ENCODE measurements at places on chromosomes 3 and 15.
A peak's percentile ranks its signal among the peaks of the same experiment; 100 is the strongest.

DNA sequence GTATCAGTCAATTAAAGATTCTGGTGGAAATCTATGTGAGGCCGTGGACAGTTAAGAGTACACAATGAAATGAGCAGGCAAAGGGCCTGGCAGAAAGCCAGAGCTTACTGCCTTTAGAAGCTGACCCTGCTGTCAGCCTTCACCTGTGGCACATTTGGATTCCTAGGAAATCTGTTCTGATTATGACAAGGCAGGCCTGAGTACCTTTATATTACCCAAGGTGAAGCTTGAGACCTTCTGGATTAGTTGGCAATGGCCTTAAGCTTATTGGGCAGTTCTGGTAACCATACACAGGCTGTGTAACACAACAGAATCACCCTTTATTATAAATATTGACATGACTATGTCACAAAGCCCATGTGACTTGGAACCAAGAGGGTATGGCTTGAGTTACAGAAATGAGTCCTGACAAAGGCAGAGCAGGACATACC lies 43.2 kb downstream of the NBEAL2 start:
- DNase-seq: no peak

DNA sequence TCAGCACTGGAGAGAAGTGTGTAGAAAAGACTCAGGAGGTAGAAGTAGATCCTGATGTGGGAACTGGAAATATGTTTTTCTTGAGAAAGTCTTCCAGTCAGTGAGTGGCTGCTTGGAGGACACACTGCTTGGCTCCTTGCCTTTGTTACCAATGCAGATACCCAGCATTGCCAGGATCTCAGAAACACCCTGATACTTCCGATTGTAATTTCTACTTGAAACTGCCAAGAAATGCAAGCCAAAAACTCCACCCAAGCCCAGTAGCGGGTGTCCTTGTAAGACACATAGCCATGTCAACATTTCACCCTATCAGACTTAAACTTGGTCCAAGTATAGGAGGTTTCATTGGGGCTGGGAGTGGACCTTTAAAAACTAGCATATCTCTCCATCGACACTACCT lies 141.8 kb downstream of the ALDH1A2 start:
- DNase-seq: no peak

DNA sequence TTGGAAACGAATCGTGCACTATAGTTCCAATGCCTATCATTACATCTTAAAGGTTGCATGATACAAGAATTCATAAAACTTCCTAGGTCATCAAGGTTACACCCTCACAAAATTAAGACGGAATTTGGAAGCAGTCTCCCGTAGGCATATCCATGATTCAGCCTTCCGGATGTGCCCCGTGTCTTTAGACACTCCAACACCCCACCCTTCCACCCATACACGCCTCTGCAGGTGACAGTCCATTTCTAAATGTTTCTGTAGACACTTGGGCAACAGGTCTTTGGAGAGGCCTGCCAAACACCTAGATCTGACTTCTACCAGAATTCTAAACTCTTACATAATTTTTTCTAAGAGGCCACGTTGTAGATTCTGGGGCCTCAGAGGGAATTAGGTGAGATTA lies 49.8 kb downstream of the LDHAL6B start:
- DNase-seq: no peak

DNA sequence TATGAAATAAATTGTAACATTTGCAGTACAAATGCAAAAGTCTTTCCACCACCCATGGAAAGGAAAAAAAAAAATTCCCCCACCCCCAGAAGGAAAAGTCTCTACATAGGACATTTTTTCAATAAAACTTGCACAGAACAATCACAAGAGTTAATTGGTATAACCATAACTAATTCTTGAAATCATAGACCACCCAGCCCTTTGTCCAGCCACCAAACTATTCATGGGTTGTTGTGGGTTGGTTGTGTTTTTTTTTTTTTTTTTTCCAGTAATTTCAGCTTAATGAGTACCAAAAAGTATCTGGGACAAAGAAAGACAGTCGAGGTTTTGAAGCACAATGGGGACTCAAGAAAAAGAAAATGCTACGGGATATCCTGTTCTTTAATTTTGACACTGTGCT lies 355.0 kb upstream of the ROBO2 start:
- no peak for DNase-seq

GRCh38 chr15:58381697-58382096 lies 50.1 kb upstream of the LIPC start:
- DNase-seq: no peak

DNA sequence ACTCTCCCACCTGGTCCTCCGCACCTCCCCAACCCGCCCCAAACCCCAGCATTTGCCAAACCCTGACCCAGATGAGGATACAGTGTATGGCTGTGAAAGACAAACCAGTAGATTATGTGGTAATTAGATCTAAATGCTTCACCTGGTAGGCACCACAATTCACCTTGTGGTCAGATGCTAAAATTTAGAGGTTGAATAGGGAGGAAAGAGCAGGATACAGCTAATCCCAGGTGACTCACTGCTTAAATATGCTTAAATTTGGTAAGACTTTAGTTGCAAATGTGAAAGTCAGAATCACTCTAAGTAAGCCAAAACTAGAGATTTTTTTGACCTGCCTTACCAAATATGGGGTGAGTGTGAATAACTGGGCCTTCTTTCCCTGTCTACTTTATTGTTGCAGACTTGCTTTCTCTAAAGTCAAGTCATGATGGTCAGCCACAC lies 105.5 kb downstream of the MME start:
- no peak for DNase-seq

DNA sequence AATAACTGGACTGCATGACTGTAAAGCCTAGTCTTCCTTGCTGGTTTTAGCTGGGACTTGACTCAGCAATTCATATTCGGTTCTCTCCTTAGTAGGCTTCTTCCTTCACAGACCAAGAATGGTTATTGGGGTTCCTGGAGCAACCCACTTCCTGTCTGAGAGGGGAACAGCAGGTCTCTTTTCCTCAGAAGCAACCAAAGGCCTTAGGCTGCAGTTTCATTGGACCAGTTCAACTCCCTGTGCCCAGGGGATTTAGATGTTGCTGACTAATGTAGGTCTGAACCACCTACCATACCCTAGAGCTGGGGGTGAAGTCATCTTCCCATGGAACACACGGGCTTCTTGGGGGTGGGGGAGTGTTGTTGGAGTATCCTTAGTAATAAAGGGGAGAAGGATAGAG lies 84.0 kb upstream of the SKOR1 start:
- peak; percentile 38 for DNase-seq

GRCh38 chr15:69701198-69701597 lies 248.6 kb downstream of the RPLP1 start:
- DNase-seq: no peak

- no peak for DNase-seq
Observed at GRCh38 chr15:96042734-96043224, 287.7 kb upstream of the NR2F2 start.

- no peak for DNase-seq
Observed at GRCh38 chr3:115698851-115699591, 75.7 kb downstream of the GAP43 start.

- DNase-seq: no peak
Observed at GRCh38 chr3:20739814-20740213, 553.8 kb upstream of the SGO1 start.

- DNase-seq: no peak
Observed at GRCh38 chr15:37055481-37055880, 44.9 kb downstream of the MEIS2 start.

GRCh38 chr3:155218462-155218861 lies 75.0 kb downstream of the STRIT1 start:
- no peak for DNase-seq

- DNase-seq: no peak
Observed at GRCh38 chr15:62248277-62248984, 83.3 kb upstream of the C2CD4B start.

- no peak for DNase-seq
Observed at GRCh38 chr3:128624526-128625138, 26.0 kb downstream of the RPN1 start.

DNA sequence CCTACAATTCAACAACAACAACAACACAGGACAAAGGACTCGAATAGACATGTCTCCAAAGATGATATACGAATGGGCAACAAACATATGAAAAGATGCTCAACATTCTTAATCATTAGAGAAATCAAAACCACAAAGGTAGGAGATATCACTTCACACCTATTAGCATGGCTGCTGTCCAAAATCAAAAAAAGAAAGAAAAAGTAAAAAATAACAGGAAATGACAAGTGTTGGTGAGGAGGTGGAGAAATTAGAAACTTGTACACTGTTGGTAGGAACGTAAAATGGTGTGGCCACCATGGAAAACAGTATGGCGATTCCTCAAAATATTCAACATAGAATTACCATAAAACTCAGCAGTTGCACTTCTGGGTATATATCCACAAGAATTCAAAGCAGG lies 312.3 kb upstream of the STT3B start:
- DNase-seq: no peak

GRCh38 chr3:66452303-66453011 lies 48.4 kb downstream of the LRIG1 start:
- DNase-seq: no peak

GRCh38 chr3:102089239-102089638 lies 239.9 kb downstream of the NFKBIZ start:
- DNase-seq: no peak

- no peak for DNase-seq
Observed at GRCh38 chr3:63324621-63325020, 46.5 kb downstream of the SYNPR start.

DNA sequence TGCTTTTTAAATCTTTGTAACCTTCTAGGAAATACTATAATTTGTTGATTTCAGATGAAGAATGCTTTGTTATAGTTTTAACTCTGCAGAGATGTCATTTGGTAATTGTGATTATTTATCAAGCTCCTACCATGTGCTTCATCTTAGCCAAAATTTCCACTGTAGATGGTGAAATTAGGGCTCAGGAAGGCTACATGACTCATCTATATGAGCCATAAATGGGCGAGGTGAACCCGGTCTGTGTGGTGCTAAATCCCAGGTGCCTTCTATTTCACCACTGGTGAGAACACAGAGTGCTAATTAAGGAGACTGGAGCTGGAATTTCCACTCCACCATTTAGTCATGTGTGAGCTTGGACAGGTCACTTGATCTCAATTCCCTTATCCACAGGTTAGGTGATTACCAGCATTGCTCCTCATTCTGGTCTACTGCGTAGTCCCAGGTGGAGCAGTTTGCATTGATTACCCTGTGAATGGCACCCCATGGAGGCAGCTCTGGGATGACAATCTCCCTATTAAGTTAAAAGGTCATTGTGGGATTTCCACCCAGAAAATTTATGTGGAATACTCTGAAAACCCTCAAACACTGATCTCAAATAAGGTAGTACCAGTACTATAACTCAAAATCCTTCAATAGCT lies 2.8 kb upstream of the CCR3 start:
- DNase-seq: no peak

DNA sequence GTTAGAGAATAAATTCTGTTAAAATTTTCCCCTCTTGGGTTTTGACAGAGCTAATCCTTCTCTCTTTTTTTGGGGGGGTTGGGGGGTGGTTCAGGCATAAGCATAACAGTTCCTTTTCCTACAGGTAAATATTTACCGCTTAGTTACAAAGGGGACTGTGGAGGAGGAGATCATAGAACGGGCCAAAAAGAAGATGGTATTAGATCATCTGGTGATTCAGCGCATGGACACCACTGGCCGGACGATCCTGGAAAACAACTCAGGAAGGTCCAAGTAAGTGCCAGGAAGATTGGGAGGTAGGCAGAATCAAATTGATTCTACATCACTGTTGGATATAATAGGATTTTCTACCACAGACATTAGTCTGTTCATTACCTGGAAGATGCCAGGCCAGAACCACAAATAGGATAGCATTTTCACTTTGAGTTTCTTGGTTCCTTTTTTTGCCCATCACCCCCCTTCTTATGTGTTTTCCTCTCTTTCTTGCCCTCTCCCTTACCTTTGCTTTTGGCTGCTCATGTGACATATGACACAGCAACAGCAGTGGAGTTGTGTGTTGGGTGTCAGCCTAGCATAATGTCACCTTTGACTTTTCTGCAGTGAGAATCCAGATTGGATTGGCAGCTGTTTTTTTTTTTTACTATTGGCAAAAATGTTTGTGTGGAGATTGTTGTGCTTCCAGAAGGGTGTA lies 79.0 kb downstream of the CHD2 start:
- no peak for DNase-seq

GRCh38 chr15:70182858-70183695 lies 85.4 kb upstream of the TLE3 start:
- DNase-seq: no peak

- DNase-seq: no peak
Observed at GRCh38 chr3:150797155-150797554, 34.2 kb upstream of the SIAH2 start.

GRCh38 chr3:157329551-157329950 lies 107.1 kb upstream of the PTX3 start:
- no peak for DNase-seq

GRCh38 chr3:189132231-189132671 lies 39.5 kb upstream of the TPRG1 start:
- peak; percentile 57 for DNase-seq

DNA sequence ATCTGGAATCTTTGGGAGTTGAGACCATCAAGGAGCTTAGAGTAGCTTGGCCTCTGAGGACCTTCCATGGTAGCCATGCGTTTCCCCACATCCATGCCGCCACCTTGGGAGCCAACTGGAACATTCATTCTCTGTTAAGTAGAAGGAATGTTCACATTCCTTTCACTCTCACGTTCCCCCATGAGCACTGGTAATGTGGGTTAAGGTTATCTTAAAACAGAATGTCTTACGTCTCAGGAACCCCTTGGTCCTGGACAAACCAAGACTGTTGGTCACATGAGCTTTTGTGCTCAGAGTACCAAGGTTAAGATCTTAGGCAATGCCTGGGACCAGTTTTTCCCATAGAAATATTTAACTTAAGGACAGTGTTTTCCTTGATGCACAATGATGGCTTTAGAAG lies 211.7 kb upstream of the UBE2E1 start:
- no peak for DNase-seq

DNA sequence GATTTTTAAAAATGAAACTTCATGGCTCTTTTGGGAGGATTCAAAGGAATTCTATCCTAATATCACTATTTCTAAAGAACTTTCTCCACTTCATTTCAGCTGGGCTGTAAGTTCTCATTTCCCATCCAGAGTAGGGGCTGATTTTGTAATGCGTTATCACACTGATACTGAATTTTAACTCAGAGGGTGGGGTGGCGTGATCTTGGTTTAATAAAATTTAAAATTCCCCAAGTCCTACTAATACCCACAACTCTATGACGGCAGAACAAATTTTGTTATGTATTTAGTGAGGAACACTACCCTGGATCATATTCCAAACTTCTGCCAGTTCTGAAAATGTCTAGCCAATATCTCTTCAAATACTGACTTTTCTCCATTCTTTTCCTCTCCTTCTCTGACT lies 92.7 kb downstream of the ASB7 start:
- DNase-seq: no peak

GRCh38 chr3:138442433-138442832 lies 8.0 kb downstream of the ESYT3 start:
- no peak for DNase-seq

GRCh38 chr3:69987833-69988232 lies 11.7 kb upstream of the SAMMSON start:
- DNase-seq: no peak

Data from GDM1 (cell line).